ENCODE measurements at places on chromosomes 4 and X. TPM values are rescaled to one million over a fixed set of nuclear protein-coding genes. Genes with fewer than 3 reads are reported as not detected.

GRCh38 chr4:145154573-145154972 lies 25.8 kb downstream of the OTUD4 start:
- no peaks in the 10 kb centered on the region for H3K4me1 ChIP-seq
- H3K36me3 ChIP-seq, result no peaks in the 10 kb centered on the region
- no peak for DNase-seq
- H3K27ac ChIP-seq, result no peak overlapping the region
- no peak overlapping the region for H3K4me3 ChIP-seq
- no peaks in the 10 kb centered on the region for H3K27me3 ChIP-seq

- no peak overlapping the region for H3K4me3 ChIP-seq
- H3K27ac ChIP-seq, result no peak overlapping the region
Observed at GRCh38 chrX:112211459-112211858, 128.9 kb upstream of the TRPC5 start.

- DNase-seq, result no peak
- H3K4me3 ChIP-seq, result no peak overlapping the region
- H3K4me1 ChIP-seq, result no peaks in the 10 kb centered on the region
- no peaks in the 10 kb centered on the region for H3K36me3 ChIP-seq
- H3K27ac ChIP-seq, result no peak overlapping the region
Observed at GRCh38 chr4:141524116-141524515, 112.3 kb upstream of the IL15 start.

The SPANXC gene
- not detected for polyA plus RNA-seq

DNA sequence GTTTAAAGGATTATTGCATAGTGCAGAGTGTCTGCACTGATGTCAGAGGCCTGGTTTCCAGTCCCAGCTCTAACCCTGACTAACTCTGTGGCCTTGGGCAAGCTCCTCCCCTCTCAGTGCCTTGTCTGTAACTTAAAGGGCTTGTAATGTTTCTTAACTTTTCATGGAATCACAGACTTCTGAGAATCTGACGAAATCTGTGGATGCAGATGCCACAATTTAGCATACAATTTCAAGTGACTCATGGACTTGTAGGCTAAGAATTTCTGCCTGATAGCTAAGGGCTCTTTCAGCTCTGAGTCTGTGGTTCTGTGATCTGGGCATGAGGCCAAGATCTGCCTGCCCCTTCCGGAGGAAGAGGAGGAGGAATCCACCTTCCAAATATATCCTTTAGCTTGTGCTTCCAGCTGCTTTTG lies 236.9 kb downstream of the AR start:
- peaks cover 7% of the 10 kb centered on the region for H3K4me1 ChIP-seq
- H3K27me3 ChIP-seq, result no peaks in the 10 kb centered on the region
- H3K36me3 ChIP-seq, result no peaks in the 10 kb centered on the region
- DNase-seq, result no peak
- H3K4me3 ChIP-seq, result no peak overlapping the region
- H3K27ac ChIP-seq, result peak overlapping the region; percentile 30

The ADAMTS3 gene
- 0.20 TPM for polyA plus RNA-seq

DNA sequence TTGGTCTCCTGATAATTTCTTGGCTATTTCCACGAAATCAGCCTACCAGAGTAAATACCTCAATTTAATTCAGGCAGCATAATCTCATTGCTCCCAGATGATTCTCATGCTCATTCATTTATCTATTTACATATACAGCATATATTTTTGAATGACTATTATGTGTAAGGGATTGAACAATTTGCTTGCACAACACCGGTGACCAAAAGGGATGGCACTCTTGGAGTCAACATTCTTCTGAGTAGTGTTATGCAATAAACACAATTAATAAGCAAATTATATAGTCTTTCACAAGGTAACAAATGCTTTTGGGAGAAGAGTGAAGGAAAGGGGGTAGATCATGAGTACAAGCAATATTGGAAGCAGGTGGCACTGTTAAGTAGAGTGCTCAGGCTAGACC lies 1015.3 kb downstream of the ARAP2 start:
- H3K4me1 ChIP-seq, result no peaks in the 10 kb centered on the region
- H3K36me3 ChIP-seq, result no peaks in the 10 kb centered on the region
- H3K27me3 ChIP-seq, result no peaks in the 10 kb centered on the region

- no peaks in the 10 kb centered on the region for H3K27me3 ChIP-seq
- H3K4me1 ChIP-seq, result no peaks in the 10 kb centered on the region
- no peak for DNase-seq
Observed at GRCh38 chr4:170854097-170854496, 764.3 kb upstream of the AADAT start.

- no peak overlapping the region for H3K4me3 ChIP-seq
- H3K27me3 ChIP-seq, result no peaks in the 10 kb centered on the region
- no peaks in the 10 kb centered on the region for H3K4me1 ChIP-seq
Observed at GRCh38 chr4:44965435-44966095, 239.2 kb upstream of the GNPDA2 start.

- no peaks in the 10 kb centered on the region for H3K4me1 ChIP-seq
- no peak for DNase-seq
- H3K27me3 ChIP-seq, result no peaks in the 10 kb centered on the region
Observed at GRCh38 chr4:14653338-14653737, 348.9 kb upstream of the CPEB2 start.

GRCh38 chr4:142354041-142354440 lies 492.1 kb downstream of the INPP4B start:
- no peak overlapping the region for H3K27ac ChIP-seq
- no peaks in the 10 kb centered on the region for H3K27me3 ChIP-seq
- H3K4me3 ChIP-seq, result no peak overlapping the region
- DNase-seq, result no peak
- H3K4me1 ChIP-seq, result peaks cover 43% of the 10 kb centered on the region

The BRS3 gene
- not detected for polyA plus RNA-seq

DNA sequence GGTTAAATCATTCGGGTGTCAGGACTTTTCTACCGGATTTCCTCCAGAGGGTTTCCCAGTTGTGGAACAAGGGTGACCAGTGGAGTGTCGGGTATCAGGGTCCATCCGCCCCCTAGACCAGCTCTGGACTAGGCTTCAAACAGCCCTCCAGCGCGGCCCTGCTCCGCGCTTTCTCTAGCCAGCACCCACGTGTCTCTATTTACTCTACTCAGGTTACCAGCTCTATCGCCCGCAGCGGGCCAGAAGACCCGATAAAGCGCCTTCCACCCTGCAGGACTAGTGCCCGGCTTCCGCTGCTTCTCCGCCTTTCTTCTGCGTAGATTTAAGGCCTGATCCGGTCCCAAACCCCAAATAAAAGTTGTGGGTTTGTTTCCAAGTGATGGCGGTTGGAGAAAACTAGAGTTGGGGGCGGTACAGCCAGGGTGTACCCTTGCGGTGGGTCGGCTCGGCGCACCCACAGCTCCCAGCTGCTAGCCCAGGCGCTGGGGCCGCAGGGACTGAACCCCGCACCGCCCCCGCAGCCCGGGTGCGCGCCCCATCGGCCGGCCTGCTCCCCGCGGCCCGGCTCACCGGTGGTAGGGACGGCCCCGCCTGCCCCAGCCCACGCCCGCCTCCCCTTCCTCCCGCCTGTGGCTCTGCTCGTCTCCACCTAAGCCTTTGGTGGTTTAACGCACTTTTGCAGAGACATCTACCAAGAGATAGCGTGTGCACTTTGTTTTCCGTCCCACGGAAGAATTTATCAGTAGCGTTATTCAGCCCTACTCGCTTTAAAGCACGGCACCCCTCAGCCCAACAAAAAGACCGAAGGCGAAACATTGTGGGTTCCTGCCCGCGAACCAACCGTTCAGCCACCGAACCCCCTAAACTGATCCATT lies 2.1 kb downstream of the LEF1 start:
- peaks cover 89% of the 10 kb centered on the region for H3K27me3 ChIP-seq
- H3K27ac ChIP-seq, result peak overlapping the region; percentile 69
- no peaks in the 10 kb centered on the region for H3K36me3 ChIP-seq
- H3K4me3 ChIP-seq, result peak overlapping the region; percentile 20
- DNase-seq, result peak; percentile 81

DNA sequence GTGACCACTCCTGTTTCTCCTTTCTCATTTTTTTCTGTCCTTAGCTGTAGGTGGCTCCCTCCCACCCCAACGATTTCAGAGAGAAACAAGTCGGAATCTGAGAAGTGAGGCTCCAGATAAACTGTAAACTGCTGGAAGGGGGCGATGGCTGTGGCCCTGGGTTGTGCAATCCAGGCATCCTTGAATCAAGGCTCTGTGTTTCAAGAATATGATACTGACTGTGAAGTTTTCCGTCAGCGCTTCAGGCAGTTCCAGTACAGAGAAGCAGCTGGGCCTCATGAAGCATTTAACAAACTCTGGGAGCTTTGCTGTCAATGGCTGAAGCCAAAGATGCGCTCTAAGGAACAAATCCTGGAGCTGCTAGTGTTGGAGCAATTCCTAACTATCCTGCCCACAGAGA lies 37.7 kb downstream of the ETDC start:
- H3K27me3 ChIP-seq, result no peaks in the 10 kb centered on the region
- no peak for DNase-seq
- H3K27ac ChIP-seq, result peak overlapping the region; percentile 13
- peaks cover under 1% of the 10 kb centered on the region for H3K4me1 ChIP-seq
- no peak overlapping the region for H3K4me3 ChIP-seq

DNA sequence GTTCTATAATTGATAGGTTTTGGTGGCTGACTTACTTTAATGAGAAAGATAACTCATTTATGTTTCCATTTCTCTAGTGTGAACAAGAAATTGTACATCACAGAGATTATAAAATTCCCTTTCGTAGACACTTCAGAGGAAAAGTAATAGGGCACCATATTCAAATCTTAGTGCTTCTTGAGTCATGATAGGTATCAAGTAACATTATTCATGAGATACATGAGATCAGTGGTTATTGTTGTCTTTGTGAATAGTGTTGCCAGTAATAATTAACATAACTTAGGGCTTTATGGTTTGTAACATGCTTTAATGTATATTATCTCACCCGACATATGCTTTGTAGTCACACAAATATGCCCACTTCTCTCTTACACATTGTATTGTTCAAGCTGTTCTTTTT lies 73.7 kb upstream of the IL15 start:
- H3K4me3 ChIP-seq, result no peak overlapping the region
- H3K4me1 ChIP-seq, result no peaks in the 10 kb centered on the region
- DNase-seq, result no peak
- no peak overlapping the region for H3K27ac ChIP-seq
- no peaks in the 10 kb centered on the region for H3K27me3 ChIP-seq

GRCh38 chrX:48511560-48511959 lies 2.8 kb downstream of the PORCN start:
- H3K27me3 ChIP-seq, result no peaks in the 10 kb centered on the region
- H3K4me3 ChIP-seq, result no peak overlapping the region
- H3K36me3 ChIP-seq, result no peaks in the 10 kb centered on the region
- H3K27ac ChIP-seq, result no peak overlapping the region

DNA sequence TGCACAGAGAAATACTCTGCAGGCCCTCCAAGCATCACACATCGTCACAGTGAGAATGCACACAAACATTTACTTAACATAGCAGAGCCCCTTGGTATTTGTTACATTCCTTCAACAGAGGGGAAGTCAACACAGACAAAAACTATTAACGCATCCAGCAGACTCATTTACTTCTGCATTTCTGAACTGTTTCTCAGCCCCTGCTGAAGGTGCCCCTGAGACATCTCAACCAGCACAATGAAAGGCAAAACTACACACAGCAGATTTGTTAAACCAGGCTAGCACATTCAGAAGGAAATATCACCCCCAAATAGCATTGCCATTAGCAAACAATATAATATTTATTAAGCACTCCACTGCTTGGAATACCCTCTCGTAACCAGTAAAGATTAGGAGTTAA lies 367.0 kb downstream of the RAB28 start:
- H3K27me3 ChIP-seq, result no peaks in the 10 kb centered on the region
- no peak overlapping the region for H3K27ac ChIP-seq
- no peak for DNase-seq

DNA sequence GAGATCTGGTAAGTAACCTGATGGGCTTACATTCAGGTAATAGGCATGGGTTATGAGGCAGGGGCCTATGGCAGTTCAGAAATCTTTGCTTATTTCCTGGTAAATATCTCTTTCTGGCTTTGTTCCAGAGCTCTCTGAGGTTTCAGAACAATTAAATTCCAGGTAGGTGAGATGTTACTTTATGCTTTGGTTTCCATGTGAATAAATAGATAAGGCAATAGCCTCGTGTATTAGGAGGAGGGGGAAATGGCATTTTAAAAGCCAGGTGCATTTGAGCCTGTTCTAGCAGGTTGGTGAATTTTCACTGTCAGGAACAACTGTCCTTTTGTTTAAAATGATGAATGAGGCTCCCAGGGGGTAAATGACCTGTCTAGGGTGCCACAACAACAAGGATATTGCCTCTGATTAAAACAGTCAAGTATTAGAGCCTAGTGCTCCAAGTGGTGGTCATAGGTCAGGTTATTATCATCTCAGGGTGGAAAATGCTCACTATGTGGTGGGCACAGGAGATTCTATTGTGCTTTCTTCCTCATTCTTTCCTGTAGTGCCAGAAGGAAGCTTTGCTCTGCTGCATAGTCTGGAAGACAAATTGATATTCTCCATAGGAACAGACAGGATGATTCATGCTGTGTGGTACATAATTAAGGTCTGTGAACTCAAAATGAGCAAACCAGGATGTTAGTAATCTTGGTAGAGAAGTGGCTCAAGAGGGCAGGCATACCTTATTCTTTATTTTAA lies 296.2 kb downstream of the INPP4B start:
- H3K4me3 ChIP-seq, result no peak overlapping the region
- H3K27ac ChIP-seq, result no peak overlapping the region
- H3K4me1 ChIP-seq, result no peaks in the 10 kb centered on the region

The MAGEA1 gene
- not detected for polyA plus RNA-seq

- peak; percentile 41 for DNase-seq
- no peaks in the 10 kb centered on the region for H3K27me3 ChIP-seq
- H3K27ac ChIP-seq, result no peak overlapping the region
- no peaks in the 10 kb centered on the region for H3K4me1 ChIP-seq
- H3K36me3 ChIP-seq, result no peaks in the 10 kb centered on the region
- H3K4me3 ChIP-seq, result no peak overlapping the region
Observed at GRCh38 chrX:47683184-47683828, 24.3 kb upstream of the UXT start.

DNA sequence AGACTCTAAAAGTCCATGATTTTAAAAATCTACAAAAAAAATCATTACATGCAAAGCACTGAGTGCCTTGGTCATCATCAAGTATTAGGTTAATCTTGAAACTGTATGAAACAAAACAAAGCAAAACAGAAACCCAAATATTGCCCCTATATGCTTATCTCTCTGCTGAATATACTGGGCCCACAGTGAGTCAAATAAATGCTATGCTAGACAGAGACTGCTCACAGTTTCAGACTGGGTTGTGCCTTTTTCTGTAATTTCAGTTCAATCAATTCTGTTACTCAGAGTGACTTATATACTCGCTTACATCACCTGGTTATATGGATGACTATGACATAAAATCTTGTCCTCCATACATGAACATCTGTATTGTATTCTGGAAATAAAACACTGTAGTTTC lies 257.1 kb upstream of the ACTRT1 start:
- H3K36me3 ChIP-seq, result no peaks in the 10 kb centered on the region
- no peaks in the 10 kb centered on the region for H3K4me1 ChIP-seq
- H3K27me3 ChIP-seq, result no peaks in the 10 kb centered on the region
- H3K4me3 ChIP-seq, result no peak overlapping the region
- DNase-seq, result no peak

DNA sequence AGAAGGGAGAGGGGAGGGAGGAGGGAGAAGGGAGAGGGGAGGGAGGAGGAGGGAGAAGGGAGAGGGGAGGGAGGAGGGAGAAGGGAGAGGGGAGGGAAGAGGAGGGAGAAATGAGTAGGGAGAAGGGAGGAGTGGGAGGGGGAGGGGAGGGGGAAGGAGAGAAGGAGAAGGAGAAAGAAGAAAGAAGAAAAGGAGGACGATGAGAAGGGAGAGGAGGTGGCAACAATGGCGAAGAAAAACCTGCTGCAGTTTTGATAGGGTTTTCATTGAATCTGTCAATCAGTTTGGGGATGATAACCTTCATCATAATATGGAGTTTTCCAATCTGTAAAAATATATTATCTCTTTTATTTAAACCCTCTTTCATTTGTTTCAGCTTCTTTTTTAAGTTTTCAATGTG lies 185.2 kb downstream of the ADAM29 start:
- H3K27me3 ChIP-seq, result no peaks in the 10 kb centered on the region
- no peak overlapping the region for H3K27ac ChIP-seq
- no peak for DNase-seq
- H3K36me3 ChIP-seq, result no peaks in the 10 kb centered on the region
